ENCODE measurements at places on chromosomes 4 and X. TPM values are rescaled to one million over a fixed set of nuclear protein-coding genes. Genes with fewer than 3 reads are reported as not detected.

DNA sequence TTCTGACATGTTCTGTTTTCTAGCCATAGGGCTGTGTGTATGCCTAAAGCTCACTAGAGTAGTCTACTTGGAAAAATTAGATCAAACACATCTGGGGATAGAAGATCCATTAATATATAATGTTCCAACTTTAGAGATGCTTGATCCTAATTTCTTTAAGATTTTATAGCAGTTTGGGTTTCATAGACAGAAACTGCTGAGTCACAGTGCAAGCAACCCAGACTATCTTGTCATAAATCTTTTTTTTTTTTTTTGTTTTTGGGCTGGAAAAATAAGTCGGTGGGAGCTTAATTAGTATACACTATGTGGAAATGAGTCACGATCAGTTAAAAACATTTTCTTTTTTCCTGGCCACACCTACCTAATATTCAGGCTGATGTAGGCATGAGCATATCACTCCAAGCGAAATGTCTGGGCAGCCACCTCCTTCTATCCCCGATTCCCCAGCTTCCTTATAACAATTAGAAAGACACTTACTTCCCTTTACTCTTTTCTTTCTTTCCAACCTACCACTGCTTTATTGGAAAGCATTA, 58.2 kb upstream of the CASK start:
- H3K36me3 ChIP-seq: no peaks in the 10 kb centered on the region
- no peaks in the 10 kb centered on the region for H3K4me1 ChIP-seq
- H3K27me3 ChIP-seq: no peaks in the 10 kb centered on the region
- H3K4me3 ChIP-seq: no peak overlapping the region

DNA sequence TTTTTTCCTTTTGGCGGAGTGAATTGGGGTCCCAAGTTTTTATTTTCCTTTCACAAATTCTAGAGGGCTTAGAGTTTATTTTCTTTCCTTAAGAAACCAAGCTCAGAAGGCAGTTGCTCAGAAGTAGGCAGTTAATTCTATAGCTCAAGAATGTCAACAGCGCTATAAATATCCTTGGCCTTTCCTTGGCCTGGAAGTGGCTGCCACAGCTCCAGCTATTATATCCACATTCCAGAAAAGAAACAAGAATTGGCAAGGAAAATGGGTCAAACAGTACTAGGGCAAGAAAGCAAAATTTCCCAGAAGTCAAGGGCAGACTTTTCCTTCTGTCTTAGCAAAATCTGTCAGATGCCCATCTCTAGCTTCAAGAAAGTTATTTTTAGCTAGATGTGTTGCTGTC, 31.0 kb downstream of the SLC10A6 start:
- H3K4me3 ChIP-seq: no peak overlapping the region
- H3K27me3 ChIP-seq: no peaks in the 10 kb centered on the region
- DNase-seq: no peak
- H3K36me3 ChIP-seq: no peaks in the 10 kb centered on the region
- H3K27ac ChIP-seq: no peak overlapping the region

DNA sequence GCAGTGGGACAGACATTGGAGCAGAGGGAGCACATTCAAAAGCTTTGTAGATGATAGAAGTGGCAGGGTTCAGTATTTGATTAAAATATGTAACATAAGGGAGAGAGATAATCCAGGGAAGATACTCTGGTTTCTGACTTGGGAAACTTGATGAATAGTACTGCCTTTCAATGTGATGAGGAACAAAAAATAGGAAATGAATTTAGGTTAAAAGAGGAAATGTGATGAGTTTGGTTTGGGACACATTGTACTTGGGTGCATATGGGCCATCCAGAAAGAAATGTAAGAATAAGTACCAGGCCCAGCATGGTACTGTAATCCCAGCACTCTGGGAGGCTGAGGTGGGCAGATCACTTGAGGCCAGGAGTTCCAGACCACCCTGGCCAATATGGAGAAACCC, 20.9 kb upstream of the NDNF start:
- no peaks in the 10 kb centered on the region for H3K36me3 ChIP-seq
- DNase-seq: no peak
- H3K27me3 ChIP-seq: no peaks in the 10 kb centered on the region
- H3K27ac ChIP-seq: no peak overlapping the region

- no peak overlapping the region for H3K4me3 ChIP-seq
- DNase-seq: no peak
Measured at GRCh38 chrX:24145303-24146186, 4.0 kb upstream of the ZFX start.

DNA sequence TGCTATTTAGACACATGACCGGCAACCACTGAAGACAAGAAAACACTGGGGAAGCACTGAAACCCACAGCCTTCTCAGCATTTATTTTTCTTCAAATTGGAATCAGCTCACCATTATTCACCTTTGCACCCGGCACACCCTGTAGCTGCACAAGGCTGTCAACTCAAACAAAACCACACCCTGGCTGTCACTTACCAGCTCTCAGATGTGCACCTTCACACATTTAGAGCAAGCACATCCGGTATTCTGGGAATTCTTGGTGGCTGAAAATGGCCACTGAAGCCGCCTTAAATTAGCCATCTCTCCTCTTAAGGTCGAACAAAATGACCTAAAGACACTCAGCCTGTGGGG, 5.9 kb downstream of the ZFYVE28 start:
- peaks cover 49% of the 10 kb centered on the region for H3K4me1 ChIP-seq
- no peaks in the 10 kb centered on the region for H3K36me3 ChIP-seq
- no peak for DNase-seq
- peaks cover 45% of the 10 kb centered on the region for H3K27me3 ChIP-seq
- H3K4me3 ChIP-seq: no peak overlapping the region
- peak overlapping the region; percentile 47 for H3K27ac ChIP-seq

- DNase-seq: peak; percentile 73
- no peak overlapping the region for H3K27ac ChIP-seq
- H3K36me3 ChIP-seq: no peaks in the 10 kb centered on the region
- H3K4me1 ChIP-seq: no peaks in the 10 kb centered on the region
Measured at GRCh38 chrX:135477576-135477975, 42.9 kb upstream of the INTS6L start.

DNA sequence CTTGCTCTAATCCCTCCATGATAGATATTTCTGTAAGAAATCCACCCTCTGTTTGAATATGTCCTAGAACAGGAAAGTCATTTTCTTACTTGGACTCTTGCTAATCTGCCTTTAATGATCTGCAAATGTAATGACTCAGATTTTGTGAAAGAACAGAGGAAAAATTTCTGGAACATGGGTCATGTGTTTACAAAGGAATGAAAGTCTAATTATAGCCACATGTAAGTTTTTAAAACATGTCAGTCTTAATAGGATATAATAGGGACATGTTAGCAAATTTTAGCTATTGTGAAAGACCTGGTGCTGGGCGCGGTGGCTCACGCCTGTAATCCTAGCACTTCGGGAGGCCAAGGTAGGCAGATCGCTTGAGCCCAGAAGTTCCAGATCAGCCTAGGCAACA, 47.6 kb downstream of the GRK4 start:
- no peaks in the 10 kb centered on the region for H3K4me1 ChIP-seq
- H3K4me3 ChIP-seq: no peak overlapping the region
- no peak for DNase-seq
- H3K36me3 ChIP-seq: peaks cover 13% of the 10 kb centered on the region

GRCh38 chr4:122700178-122700725, 32.3 kb upstream of the BBS12 start:
- DNase-seq: peak; percentile 9
- H3K36me3 ChIP-seq: no peaks in the 10 kb centered on the region
- no peaks in the 10 kb centered on the region for H3K4me1 ChIP-seq
- H3K4me3 ChIP-seq: no peak overlapping the region
- H3K27ac ChIP-seq: no peak overlapping the region
- no peaks in the 10 kb centered on the region for H3K27me3 ChIP-seq

DNA sequence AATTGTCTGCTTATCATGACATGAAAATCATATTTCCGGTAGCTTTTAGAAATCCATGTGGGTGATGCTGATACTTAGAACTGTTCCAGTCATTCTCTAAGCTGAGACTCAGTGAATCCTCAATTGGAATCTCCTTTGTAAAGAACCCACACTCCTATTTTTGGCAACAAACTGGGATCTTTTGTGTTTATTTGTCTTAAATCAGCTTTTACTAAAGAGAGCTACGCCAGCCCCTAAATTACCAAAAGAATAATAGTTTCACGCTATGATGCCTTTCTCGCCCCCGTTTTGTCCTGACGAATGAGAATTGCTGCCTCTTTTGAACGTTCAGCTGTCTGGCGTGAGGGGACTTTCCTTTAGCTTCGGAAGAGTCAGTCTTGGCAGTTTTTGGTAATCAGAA, 195.9 kb downstream of the SHOX start:
- no peak for DNase-seq
- H3K4me3 ChIP-seq: no peak overlapping the region
- no peak overlapping the region for H3K27ac ChIP-seq
- no peaks in the 10 kb centered on the region for H3K4me1 ChIP-seq
- no peaks in the 10 kb centered on the region for H3K36me3 ChIP-seq

- H3K4me3 ChIP-seq: no peak overlapping the region
- H3K4me1 ChIP-seq: no peaks in the 10 kb centered on the region
- no peaks in the 10 kb centered on the region for H3K27me3 ChIP-seq
- no peak overlapping the region for H3K27ac ChIP-seq
Measured at GRCh38 chr4:13710246-13710885, 82.8 kb upstream of the BOD1L1 start.

SHROOM2 gene
- 27.4 TPM for total RNA-seq

DNA sequence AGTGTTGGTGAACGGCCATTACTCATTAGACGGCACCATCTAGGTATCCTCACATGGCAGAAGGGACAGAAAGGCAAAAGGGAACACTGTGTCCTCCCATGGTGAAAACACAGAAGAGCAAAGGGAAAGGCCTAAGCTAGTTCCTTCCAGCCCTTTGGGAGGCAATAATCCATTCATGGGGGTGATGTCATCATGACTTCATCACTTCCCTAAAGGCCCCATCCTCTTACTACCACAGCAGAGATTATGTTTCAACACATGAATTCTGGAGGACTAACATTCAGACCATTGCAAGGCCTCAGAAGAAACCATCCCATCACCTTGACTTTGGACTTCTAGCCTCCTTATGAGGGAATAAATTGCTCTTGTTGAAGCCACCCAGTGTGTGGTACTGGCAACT, 238.2 kb downstream of the MGST2 start:
- no peak overlapping the region for H3K4me3 ChIP-seq
- H3K27ac ChIP-seq: no peak overlapping the region
- no peaks in the 10 kb centered on the region for H3K36me3 ChIP-seq
- DNase-seq: no peak
- peaks cover 12% of the 10 kb centered on the region for H3K4me1 ChIP-seq

DNA sequence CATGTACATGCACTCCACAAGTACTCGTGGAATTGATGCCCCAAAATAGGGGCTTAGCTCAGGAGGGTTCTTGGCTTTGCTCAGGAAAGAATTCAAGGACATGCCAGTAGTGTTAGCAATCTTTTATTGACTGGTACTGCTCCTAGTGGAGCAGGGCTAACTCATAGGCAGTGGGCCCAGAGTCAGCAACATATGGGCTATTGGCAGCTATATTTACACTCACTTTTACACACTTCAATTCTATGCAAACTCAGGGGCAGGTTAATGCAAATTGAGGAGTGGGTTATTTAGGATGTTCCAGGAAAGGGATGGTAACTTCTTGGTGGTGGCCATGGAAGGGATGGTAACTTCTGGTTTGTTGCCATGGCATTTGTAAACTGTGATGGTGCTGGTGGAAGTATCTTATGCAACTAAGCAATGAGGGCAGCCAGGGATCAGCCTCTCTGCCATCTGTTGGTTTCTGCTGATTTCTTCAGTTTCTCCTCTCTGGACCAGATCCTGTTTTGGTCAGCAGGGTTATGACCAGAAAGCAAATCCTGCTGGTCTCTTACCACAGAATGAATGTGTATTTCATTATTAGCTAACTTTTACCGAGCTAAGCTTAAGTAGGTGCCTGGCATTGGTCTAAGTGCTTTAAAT, 69.2 kb upstream of the FAT1 start:
- H3K36me3 ChIP-seq: no peaks in the 10 kb centered on the region
- no peaks in the 10 kb centered on the region for H3K4me1 ChIP-seq

DNA sequence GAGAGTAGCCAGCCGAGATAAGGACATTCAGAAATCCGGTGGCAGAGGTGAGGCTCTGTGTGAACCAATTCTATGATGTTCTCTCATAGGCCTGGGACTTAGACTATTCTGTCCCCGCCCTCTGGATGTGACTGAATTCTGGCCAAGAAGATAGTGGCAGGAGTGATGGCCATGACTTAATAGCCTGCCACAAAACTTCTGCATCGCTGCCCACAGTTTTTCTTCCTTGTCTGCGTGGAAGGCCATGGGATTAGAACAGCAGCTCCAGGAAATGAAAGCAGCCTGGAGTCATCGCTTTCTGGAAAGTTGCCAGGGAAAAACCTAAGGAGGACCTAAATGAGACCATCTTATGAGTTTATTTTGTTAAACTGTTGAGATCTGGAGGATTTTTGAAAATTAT, 134.7 kb downstream of the F11 start:
- no peaks in the 10 kb centered on the region for H3K4me1 ChIP-seq
- H3K36me3 ChIP-seq: no peaks in the 10 kb centered on the region
- H3K27me3 ChIP-seq: no peaks in the 10 kb centered on the region
- no peak overlapping the region for H3K27ac ChIP-seq

DNA sequence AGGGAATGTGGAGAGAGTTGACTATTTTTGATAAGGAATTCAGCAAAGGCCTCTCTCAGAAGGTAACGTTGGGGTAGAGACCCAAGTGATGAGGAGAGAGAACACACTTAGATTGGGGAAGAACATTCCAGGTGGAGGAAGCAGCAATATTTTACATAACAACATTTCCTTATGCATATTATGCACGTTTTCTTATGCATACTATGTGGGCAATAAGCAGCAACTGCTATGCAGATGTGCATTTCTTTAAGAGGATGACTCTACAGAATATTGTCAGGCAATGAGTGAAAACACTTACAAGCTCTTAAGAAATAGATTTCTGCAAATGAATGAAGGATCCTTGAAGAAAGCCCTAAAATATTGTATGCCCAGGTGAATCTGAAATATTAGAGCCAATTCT, 91.1 kb downstream of the TMEM47 start:
- H3K36me3 ChIP-seq: no peaks in the 10 kb centered on the region
- no peaks in the 10 kb centered on the region for H3K4me1 ChIP-seq
- no peak overlapping the region for H3K4me3 ChIP-seq
- H3K27ac ChIP-seq: no peak overlapping the region

SLC9B1 gene
- total RNA-seq: 4.4 TPM

VCX gene
- not detected for total RNA-seq

GRCh38 chr4:7327341-7327885, 107.3 kb downstream of the PSAPL1 start:
- H3K4me3 ChIP-seq: no peak overlapping the region
- no peak overlapping the region for H3K27ac ChIP-seq
- H3K27me3 ChIP-seq: no peaks in the 10 kb centered on the region
- H3K36me3 ChIP-seq: peaks cover 11% of the 10 kb centered on the region
- peaks cover 65% of the 10 kb centered on the region for H3K4me1 ChIP-seq
- DNase-seq: no peak

GRCh38 chr4:184282251-184282713, 64.6 kb upstream of the ENPP6 start:
- H3K4me3 ChIP-seq: no peak overlapping the region
- H3K27ac ChIP-seq: no peak overlapping the region
- no peaks in the 10 kb centered on the region for H3K27me3 ChIP-seq
- H3K4me1 ChIP-seq: peaks cover 10% of the 10 kb centered on the region
- H3K36me3 ChIP-seq: no peaks in the 10 kb centered on the region

All from spinal cord (tissue), 10 donors.